ENCODE measurements at places on chromosomes 6 and 20.

- no peak for DNase-seq
These were observed 204 bp downstream of the ADRM1 start for GRCh38 chr20:62303062-62303339.

DNA sequence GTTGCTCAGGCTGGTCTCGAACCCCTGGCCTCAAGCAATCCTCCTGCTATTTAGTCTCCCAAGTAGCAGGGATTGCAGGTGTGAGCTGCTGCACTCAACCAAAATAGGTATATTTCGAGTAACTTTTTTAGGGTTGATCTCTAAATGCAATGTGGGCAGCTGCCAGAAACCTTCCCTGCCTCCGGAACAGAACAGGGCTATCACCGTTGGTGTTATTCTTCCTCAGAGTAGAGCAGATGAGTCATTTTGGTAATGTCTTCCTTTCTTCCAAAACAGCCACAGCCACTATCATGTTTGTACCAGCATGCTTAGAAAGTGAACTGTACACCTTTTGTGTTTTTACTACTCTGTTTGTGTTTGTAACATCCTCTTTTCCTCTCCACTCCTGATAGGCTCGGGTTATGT is 44.1 kb downstream of the SNX9 start:
- no peak for DNase-seq

GRCh38 chr6:133955582-133956415 is 2.8 kb downstream of the TBPL1 start:
- DNase-seq = no peak

DNA sequence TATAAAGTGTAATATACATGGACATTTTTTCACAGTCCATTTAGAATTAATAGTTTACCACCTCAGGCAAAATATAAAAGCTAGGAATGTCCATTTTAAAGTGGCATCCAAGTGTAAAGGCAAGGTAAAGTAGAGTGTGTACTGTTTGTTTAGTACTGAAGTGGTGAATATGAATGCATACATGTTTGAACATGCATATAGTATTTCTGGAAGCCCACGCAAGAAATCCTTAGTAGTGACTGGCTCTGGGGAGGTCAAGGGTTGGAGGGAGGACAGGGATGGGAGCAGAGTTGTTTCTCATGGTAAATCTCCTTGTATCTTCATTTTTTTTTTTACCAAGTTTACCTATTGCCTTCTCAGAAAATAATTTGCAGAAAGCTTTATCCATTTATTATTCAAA is 129.2 kb downstream of the UNC5CL start:
- DNase-seq = no peak

DNA sequence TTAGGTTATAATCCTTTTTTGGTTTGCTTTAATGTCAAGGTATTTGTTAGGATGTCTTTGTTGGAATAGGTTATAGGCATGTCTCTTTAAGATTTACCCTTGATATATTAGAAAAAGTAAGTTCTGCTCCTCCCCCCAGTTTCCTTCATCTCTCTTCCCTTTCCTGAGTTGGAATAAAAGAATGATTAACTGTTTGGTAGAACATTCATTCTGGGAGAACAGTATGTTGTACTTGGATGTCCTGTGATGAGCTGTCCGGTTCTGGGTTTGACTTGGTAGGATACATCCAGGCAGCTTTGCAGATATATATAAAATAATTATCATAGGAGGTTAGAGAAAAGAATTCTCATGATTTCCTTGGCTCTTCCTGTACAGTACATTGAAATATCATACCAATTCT is 199.6 kb upstream of the RREB1 start:
- no peak for DNase-seq

- DNase-seq = no peak
These were observed 31.6 kb upstream of the NEDD9 start for GRCh38 chr6:11264100-11264499.

GRCh38 chr20:61307686-61308476 is 55.8 kb downstream of the CDH4 start:
- DNase-seq = no peak

- no peak for DNase-seq
These were observed 87.4 kb downstream of the TCP11 start for GRCh38 chr6:35053701-35054100.

DNA sequence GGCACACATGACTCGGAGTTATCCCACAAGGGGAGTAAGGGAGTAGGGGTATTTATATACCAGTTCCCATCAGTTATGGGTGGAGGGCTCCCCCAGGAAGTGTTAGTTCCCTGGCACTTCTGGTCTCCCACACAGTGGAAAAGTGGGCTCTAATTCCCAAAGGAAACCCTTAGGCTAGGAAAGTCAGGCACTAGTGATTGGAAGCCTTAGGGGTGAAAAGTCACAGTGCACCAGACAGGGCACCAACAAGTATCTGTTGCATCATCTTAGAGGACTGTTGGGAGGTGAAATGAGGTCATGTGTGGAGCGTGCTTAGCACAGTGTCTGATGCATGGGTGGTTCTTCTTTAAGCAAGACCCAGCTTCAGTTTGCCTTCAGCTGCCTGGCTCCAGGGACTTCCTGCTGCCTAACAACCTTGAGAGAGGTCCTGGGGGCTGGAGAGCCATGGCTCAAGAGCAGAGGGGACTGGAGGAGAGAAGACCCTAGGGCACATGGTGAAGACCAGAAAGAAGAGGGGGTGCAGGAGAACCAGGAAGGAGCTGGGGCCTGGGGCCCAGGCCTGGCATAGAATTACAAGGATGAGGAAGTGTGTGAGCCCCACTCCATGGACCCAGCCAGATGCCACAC is 7.5 kb upstream of the FOXP4 start:
- no peak for DNase-seq

- DNase-seq = no peak
These were observed 651 bp upstream of the CCND3 start for GRCh38 chr6:41942067-41942851.

- DNase-seq = no peak
These were observed 126.5 kb downstream of the SLC24A3 start for GRCh38 chr20:19338960-19339359.

GRCh38 chr20:62605236-62605943 is 36.9 kb upstream of the SLCO4A1 start:
- no peak for DNase-seq

DNA sequence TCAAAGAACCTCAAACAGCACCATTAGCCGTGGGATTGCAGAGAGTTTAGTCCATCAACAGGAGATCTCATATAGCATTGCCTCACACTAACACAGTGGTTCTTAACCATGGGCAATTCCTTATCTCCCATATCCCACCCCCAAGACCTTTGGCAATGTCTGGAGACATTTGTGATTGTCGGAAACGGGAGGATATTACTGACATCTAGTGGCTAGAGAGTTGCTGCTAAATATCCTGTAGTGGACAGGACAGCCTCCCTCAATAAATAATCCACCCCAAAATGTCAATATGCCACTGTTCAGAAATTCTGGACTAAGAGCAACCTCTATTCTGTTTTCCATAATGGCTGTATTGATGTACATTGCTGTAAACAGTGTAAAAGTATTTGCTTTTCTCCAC is 210.1 kb upstream of the CCN2 start:
- DNase-seq = no peak

DNA sequence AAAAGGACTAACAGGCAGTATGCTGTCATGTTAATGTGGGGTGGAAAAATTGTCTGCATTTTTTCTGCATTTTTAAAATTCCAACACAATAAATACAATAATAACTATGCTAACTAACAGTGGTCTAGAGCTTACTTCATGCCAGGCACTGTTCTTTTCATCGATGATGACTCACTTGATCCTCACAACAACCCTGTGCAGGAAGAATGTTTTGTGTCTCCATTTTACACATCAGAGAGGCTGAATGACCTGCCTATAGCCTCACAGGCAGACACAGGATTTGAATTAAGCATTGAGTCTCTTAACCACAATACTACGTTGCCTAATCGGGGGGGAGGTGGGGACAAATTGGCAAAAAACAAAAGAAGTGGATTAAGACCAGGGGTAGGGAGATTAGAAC is 26.9 kb upstream of the FANCE start:
- DNase-seq = peak; percentile 8

- no peak for DNase-seq
These were observed 8.5 kb downstream of the MRPS18A start for GRCh38 chr6:43679057-43679456.

GRCh38 chr6:33329058-33329457 is 11.5 kb upstream of the ZBTB22 start:
- DNase-seq = no peak

GRCh38 chr20:64112691-64113443 is 5.5 kb upstream of the NPBWR2 start:
- DNase-seq = no peak

DNA sequence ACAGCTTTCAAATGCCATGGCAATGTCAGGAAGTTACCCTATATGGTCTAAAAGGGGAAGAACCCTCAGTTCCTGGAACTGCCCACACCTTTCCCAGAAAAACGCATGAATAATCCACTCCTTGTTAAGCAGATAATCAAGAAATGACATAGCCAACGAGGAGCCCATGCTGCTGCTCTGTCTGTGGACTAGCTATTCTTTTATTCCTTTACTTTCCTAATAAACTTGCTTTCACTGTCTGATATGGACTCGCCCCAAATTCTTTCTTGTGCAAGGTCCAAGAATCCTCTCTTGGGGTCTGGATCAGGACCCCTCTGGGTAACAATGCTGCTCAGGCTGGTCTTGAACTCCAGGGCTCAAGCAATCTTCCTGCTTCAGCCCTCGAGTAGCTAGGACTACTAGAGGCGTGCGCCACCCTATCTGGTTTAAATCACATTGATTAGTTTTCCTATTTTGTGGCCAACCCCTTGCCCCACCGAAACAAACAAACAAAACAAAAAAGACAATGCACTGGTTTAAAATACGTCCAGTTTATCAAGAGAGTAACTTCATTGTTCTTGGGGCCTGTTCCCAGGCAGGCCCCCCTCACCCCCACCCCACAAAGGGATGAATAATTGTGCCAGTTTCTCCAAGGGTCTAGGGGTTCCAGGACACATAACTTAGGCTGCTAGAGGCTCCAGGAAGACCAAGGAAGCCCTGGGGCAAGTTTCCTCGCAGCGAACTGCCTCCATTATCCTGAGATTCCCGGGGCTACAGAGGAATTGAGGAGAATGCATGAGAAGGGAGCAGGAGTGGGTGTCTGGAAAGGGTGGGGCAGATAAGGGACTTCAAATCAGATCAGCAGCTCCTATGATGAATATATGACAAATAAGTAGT is 10.1 kb upstream of the AKAP12 start:
- DNase-seq = no peak

DNA sequence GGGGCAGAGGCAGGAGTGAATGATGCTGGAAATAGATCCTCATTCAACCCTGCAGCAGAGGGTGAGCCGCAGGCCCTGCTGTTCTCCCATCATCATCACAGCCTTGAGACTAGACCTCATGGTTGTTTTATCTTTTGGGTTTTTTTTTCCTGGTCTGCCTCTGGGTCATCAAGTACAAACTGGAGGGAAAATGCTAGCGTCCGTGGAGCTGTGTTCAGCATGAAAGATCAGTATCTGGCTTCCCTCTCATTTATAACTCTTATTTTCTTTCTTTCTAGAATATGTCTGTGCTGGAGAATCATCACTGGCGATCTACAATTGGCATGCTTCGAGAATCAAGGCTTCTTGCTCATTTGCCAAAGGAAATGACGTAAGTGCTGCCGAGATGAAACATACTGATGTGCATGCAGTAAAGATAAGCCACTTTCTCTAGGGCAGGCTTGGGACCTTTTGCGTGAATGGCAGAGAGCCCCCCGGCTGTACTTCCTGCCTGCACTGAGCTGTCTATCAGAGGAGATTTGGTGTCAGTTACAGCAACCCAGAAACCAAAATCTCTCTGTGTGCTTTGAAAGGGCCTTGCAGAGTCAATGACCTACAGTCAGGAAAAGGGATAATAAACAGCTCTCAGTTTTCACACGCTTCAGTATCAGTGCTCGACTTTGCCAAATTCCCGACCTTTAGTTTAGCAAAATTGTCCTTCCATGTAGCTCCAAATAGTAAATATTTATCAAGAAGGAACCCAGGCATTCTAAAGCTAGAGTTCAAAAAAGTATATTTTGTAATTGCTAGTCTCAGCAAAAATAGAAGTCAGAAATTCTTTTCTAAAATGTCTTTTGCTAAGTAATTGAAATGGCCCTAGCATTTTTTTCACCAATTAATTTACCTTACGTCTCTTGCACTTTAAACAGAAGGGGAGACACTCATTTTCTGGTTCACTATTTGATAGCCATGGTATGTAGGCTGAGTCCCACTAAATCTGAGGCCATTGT is 76.3 kb downstream of the MTFR2 start:
- no peak for DNase-seq

DNA sequence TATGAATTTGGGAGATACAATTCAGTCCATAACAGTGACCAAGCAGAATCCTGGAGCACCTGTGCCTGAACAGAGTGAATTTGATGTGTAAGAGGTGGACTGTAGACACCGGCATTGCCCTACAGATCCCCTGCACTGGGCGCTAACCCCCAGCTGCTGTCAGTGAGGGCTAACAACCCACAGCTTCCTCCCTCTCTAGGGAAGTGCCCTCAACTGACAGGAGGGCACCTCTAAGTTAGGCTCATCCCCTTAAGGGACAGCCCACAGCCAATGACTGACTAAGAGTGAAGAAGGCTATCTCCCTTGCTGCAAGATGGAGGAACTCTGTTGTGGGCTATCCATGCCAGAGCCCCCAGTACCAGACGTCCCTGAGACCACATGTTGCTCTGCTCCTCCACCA is 15.3 kb upstream of the BPIFB1 start:
- DNase-seq = no peak

- no peak for DNase-seq
These were observed at the start of gene DCDC2 for GRCh38 chr6:24357336-24358218. Gene DCDC2 (minus strand): TSS chr6:24358059. CDS start chr6:24357750, 309 bp downstream.

GRCh38 chr20:11315525-11315924 is 602.2 kb upstream of the BTBD3 start:
- DNase-seq = no peak

GRCh38 chr6:88165087-88165843 is 882 bp downstream of the CNR1 start:
- DNase-seq = no peak

GRCh38 chr6:46690141-46690755 is 2.6 kb downstream of the TDRD6 start:
- no peak for DNase-seq

GRCh38 chr6:27332692-27333641 is 20.9 kb upstream of the POM121L2 start:
- no peak for DNase-seq

GRCh38 chr20:53699906-53700305 is 106.3 kb upstream of the ZNF217 start:
- DNase-seq = no peak

DNA sequence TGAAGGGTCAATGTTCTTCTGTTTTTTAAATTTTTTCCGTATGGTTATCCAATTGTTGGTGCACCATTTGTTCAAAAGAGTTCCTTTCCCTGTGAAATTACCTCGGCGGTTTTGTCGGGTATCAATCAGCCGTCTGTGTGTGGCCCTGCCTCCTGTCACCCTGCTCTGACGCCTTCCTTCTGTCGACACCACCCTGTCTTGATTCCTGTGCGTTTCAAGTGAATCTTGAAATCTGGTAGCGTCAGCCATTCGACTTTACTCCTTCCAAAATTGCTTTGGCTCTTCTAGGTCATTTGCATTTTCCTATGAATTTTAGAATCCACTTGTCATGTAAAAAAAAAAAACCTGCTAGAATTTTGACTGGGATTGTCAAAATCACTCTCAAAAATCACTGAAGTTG is 181.1 kb downstream of the CDH4 start:
- DNase-seq = no peak

- DNase-seq = no peak
These were observed 4.4 kb downstream of the PCED1A start for GRCh38 chr20:2836035-2836434.
